GDM1 (cell line): ENCODE measurements at places on chromosomes 5 and 9.

- DNase-seq: no peak
Measured at GRCh38 chr5:142780871-142781270, 10.7 kb downstream of the ARHGAP26 start.

DNA sequence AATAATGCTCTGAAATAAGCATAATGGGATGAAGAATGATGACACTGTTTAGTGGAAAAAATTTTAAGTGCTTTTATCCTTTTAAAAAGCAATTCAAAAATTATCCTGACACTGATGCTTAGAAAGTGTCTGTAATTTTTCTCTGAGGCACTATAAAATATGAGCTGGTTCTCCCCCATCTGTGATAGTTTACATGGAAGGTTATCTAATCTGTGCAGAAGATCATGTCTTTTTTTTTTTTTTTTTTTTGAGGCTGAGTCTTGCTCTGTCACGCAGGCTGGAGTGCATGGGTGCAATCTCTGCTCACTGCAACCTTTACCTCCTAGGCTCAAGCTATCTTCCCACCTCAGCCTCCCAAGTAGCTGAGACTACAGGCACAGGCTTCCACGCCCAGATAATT, 15.2 kb upstream of the TAF11L2 start:
- DNase-seq: no peak

- DNase-seq: no peak
Measured at GRCh38 chr5:110726249-110727024, at the start of gene TMEM232. Gene TMEM232 (minus strand): TSS chr5:110726671. CDS start chr5:110667352, 59,319 bp downstream.

- DNase-seq: no peak
Measured at GRCh38 chr9:5515261-5515650, 4.9 kb downstream of the PDCD1LG2 start.

GRCh38 chr5:41537581-41537980, 27.2 kb upstream of the PLCXD3 start:
- no peak for DNase-seq
